ENCODE measurements at places on chromosomes 7 and 10.
A peak's percentile ranks its signal among the peaks of the same experiment; 100 is the strongest.

DNA sequence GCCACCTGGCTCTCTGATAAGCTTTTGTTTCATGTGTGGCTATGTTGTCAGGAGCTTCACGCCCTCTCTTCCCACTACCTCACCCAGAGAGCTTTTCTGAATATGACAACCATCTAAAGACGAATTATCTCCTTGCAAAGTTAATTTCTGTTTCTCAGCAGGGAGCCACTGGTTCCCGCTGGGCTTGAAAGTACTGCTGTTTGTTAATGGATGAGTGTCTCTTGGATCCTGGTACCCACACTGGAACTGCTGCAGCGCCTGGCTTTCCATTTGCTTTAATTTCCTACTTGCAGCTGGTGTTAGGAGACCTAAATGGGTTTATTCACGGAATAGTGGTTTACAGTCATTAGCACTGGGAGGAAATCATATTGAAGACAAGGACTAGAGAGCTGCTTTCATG, 267.9 kb upstream of the LRGUK start:
- DNase-seq = no peak

- DNase-seq = no peak
Observed at GRCh38 chr10:794382-794956, 105.0 kb upstream of the DIP2C start.

GRCh38 chr10:92284112-92284704, 6.7 kb downstream of the CPEB3 start:
- DNase-seq = no peak

GRCh38 chr10:92737484-92737883, 47.7 kb downstream of the HHEX start:
- no peak for DNase-seq

DNA sequence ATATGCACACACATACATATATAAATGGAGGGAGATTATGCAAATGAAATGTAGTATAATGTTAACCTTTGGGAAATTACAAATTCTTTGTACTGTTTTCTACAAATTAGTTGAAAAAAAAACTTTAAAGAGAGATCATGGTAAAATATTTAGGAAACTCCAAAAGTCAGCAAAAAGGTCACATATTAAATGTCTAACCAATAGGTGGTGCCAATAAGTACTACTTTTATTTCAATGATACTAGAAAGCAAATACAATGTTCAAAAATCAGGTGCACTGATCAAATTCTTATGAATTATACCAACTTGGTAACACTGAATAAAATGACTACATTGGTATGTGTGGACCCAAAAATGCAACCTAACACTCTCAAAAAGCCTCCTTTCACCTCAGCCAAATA, 276.9 kb downstream of the DOCK4 start:
- DNase-seq = no peak

GRCh38 chr10:6204341-6205191, 1.8 kb downstream of the PFKFB3 start:
- DNase-seq = peak; percentile 66

DNA sequence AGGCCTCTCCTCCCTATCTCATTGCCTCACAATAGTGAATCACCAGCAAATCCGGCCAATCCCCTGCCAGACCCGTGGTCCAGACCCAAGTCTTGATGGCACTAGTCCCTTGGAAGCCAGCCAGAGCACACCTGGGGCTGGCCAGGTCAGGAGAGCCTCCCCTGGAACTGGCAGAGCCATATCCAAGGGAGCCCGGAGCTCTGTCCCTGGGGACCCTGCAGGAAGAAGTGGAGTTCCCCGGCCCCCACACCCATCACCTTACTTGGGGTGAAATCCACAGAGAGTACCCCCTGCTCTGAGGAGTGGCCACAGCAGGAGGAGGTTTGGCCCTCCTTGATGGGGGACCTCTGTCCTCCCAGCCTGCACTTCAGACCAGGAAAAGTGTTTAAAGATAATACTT, 122.5 kb downstream of the HECW1 start:
- DNase-seq = no peak

- DNase-seq = no peak
Observed at GRCh38 chr10:126104767-126105166, 208.4 kb downstream of the FANK1 start.

GRCh38 chr7:30278376-30278775, 6.0 kb upstream of the ZNRF2 start:
- no peak for DNase-seq

- DNase-seq = no peak
Observed at GRCh38 chr10:24722676-24723385, 856 bp downstream of the ARHGAP21 start.

DNA sequence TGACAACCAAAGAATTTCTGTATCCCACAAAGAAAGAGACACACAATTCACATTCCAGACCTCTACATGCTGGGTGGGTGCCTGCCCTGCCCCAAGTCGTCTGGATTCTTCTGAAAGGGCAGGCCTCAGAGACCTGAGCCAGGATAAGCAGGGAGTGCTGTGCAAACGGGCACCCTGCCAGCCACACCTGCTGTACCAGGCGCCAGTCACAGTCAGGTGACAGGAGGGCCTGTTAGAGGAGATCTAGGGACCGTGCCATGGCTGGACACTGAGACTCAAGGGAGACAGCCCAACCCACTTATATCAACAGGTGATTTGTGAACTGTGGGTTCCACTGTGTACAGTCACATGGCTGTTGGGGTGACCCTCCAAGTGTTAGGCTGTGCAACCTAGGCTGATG, 103.1 kb upstream of the AFAP1L2 start:
- DNase-seq = no peak

DNA sequence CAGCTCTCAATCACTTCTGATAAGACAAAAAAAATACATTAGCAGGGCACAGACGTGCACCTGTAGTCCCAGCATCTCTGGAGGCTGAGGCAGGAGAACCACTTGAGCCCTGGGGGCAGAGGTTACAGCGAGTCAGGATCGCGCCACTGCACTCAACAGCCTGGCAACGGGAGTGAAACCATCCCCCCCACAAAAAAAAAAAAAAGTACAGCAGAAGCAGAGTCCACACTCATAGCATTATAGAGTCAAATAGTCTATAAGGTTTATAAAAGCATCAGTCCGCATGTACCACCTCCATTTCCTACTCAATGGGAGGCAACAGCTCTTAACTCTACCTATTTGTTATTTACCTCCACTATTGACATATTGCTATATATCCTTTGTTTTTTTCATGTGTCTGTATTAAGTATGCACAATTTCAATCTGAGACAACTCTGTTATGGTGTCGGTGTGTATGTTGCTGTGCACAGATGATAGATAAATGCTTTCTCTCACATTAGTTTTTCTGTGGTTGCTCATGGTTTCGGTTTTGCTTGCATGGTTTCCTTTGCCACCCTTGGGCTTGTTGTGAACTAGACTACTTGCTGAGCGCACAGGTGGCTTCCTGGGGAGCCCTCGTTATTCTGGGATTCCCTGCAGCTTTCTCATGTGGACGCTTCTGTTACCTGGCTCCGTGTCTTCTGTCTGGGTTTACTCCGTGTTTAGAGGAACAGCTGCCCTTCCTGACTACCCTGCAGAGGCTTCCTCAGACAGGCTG, 40.4 kb downstream of the PROSER2 start:
- no peak for DNase-seq

Data from fibroblast of the conjunctiva (primary cell).